Activated CD8-positive, alpha-beta memory T cell treated with anti-CD3 and anti-CD28 coated beads, Interleukin-2, amount 10 ng/mL, durations not matched to agents 7 days and 5 days (primary cell): ENCODE measurements at places on chromosomes 4 and X.

DNA sequence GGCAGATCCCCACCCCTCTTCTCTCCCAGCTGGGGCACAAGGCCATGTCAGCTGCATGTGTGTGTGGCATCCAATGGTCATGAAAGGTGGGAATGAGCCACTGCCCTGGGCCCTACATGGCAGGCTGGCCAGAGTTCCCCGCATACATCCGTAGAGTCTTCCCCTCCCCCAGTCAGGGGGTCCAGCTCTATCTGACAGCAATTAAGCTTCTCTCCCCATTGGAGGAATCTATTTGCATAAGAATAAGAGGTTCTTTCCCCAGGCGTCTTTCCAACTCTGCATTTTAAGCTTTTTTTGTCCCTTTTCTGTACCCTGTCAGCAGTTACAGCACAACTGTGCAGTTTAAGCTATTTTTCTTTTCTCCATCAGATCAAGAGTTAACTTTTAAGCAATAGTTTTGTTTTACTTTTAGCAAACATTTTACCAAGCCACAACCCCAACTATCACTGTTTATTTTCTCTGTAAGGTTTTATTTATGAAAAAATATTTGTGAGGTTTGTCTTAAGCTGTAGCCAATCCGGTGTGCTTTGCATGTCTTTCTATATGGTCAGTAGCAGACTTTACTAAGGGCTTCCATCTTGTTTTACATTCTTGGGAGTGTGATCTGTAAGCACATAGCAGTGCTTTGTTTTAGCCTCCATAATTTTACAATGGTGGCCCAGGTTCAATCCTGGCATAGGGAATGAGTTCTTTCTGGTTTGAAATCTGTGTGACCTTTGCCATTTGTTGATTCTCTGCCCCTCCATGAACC is 28.7 kb downstream of the NLRP2B start:
- no peak overlapping the region for H3K4me3 ChIP-seq
- DNase-seq, result no peak
- no peak overlapping the region for H3K27ac ChIP-seq
- no peaks in the 10 kb centered on the region for H3K4me1 ChIP-seq
- no peaks in the 10 kb centered on the region for H3K27me3 ChIP-seq
- H3K36me3 ChIP-seq, result no peaks in the 10 kb centered on the region

- H3K4me3 ChIP-seq, result no peak overlapping the region
- no peak overlapping the region for H3K27ac ChIP-seq
- DNase-seq, result no peak
- no peaks in the 10 kb centered on the region for H3K36me3 ChIP-seq
These were observed 41.4 kb upstream of the RASSF6 start for GRCh38 chr4:73661646-73662119.

- no peak for DNase-seq
- H3K4me1 ChIP-seq, result peaks cover 2% of the 10 kb centered on the region
- H3K27me3 ChIP-seq, result no peaks in the 10 kb centered on the region
- H3K27ac ChIP-seq, result no peak overlapping the region
These were observed 3.3 kb upstream of the SUPT20HL1 start for GRCh38 chrX:24357106-24357505.

- H3K4me3 ChIP-seq, result no peak overlapping the region
- H3K4me1 ChIP-seq, result no peaks in the 10 kb centered on the region
- no peak overlapping the region for H3K27ac ChIP-seq
- no peaks in the 10 kb centered on the region for H3K27me3 ChIP-seq
These were observed 50.6 kb upstream of the TENM3 start for GRCh38 chr4:182192511-182193181.

DNA sequence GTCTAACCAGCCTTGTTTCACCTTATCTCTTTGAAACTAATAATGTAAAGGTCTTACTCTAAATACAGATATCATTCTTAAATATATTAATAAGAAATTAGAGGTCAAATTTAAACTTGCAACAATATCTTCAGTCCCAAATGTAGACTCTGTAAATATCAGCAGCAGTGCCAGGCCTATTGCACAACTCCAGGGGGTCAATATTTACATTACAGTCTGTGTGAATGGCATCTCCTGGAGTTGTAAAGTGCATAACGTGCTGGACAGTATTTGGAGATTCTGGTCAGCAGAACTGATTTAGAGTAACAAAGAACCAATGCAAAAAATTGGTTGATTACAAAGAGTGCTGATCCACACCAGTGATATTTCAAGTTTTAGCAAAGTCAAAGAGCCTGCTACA is 1225.9 kb downstream of the PCDH19 start:
- DNase-seq, result no peak
- no peak overlapping the region for H3K27ac ChIP-seq
- no peaks in the 10 kb centered on the region for H3K27me3 ChIP-seq
- no peaks in the 10 kb centered on the region for H3K4me1 ChIP-seq
- no peak overlapping the region for H3K4me3 ChIP-seq

DNA sequence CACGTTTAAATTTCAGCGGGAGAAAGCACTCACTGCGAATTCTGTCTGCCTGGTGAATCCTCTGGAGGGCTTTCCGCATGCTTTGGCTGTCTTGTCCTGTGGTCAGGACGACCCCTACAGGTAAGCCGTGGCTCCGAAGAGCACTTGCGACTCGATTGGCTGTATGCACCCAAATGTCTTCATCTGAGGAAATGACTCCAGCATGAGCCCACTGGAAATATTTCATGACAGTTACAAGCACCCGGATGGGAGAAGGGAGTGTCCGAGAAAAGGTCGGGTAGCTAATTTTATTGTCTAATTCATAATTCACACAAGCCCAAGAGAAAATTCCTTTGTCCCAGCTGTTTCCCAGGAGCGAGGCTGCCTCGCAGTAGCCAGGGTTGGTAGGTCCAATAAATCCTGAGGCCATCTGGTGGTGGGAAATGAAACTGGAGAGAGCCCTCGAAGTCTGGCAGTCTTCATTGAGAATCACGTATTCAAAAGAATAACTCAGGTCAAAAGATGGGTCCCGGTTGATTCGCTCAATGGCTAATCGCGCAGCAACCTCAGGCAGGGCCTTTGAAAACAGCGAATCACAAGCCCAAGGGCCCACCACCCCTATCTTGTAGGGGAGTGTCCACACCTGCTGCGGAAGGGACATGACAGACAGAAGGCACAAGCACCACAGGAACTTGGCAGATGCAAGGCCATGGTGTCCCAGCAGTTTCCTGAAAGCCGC is 6.6 kb downstream of the GUCY2F start:
- DNase-seq, result no peak
- H3K4me3 ChIP-seq, result no peak overlapping the region
- H3K27ac ChIP-seq, result no peak overlapping the region
- H3K4me1 ChIP-seq, result peaks cover 4% of the 10 kb centered on the region
- H3K36me3 ChIP-seq, result no peaks in the 10 kb centered on the region

DNA sequence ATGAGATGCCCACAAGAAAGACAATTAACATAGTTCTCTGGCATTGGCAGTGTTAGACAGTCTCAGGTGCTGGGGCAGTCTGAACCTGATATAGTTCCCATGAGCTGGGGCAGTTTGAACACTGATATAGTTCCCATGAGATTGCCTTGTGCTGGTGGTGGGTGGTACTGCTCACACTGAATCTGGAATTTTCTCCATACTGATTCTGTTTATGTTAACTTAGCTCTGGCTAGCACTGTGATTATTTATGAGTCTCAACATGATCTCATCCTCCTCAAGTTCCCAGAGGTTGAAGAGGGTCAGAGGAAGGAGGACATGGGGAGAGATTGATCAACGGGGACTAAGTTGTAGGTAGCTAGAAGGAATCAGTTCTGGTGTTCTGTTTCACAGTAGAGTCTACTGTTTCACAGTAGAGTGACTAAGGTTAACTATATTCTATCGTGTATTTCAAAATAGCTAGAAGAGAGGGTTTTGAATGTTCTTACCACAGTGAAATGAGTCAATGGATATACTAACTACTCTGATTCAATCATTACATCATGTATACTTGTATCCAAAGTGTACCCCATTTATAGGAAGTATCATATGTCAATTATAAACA is 379.9 kb downstream of the ADAM29 start:
- DNase-seq, result no peak
- no peak overlapping the region for H3K4me3 ChIP-seq
- no peaks in the 10 kb centered on the region for H3K4me1 ChIP-seq
- H3K27ac ChIP-seq, result no peak overlapping the region
- no peaks in the 10 kb centered on the region for H3K36me3 ChIP-seq
- no peaks in the 10 kb centered on the region for H3K27me3 ChIP-seq

DNA sequence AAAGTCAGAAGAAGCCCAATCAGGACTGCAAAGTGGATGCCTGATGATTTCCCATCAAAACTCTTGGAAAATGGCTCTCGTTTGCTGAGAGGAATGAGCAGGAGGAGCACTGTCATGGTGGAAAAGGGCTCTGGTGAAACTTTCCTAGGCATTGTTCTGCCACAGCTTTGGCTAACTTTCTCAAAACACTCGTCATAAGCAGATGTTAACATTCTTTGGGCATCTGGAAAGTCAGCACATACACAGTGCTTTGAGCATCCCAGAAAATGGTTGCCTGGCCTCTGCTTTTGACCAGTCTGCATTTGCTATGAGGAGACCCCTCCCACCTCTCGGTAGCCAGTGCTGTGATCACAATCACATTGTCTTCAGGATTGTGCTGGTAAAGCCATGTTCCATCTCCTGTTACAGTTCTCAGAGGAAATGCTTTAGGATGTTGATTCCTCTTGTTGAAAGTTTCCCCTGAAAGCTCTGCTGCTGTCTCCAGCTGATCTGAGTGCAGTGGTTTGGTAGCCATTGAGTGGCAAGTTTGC is 25.2 kb upstream of the TBC1D14 start:
- no peak for DNase-seq
- no peak overlapping the region for H3K4me3 ChIP-seq
- H3K4me1 ChIP-seq, result peaks cover 5% of the 10 kb centered on the region

DNA sequence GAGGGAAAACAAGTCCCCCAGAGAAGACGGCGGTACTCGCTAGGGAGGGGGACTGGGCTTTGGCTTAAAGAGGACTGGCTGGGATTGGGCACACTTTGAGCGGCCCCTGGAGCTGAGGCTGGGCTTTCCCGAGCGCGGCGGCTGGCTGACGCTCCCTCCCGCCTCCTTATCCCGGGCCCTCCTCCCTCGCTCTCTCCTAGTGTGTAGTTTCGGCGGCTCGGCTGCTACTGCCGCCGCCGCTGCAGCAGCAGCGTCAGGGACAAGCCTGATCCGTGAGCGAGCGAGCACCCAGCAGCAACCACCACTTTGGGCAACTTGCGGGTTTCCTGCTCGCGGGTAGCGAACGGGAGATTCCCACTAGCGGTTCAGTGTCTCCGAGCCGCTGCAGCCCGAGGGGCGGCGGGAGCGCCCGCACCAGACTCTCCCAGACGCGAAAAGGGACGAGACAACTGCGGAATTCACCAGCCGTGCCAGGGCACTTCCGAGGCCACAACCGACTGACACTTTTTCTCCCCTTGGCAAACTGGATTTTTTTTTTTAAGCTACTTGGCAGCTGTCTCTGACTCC is 632 bp upstream of the PCDH7 start:
- no peak for DNase-seq
- peaks cover 7% of the 10 kb centered on the region for H3K36me3 ChIP-seq
- H3K27me3 ChIP-seq, result peaks cover 68% of the 10 kb centered on the region

DNA sequence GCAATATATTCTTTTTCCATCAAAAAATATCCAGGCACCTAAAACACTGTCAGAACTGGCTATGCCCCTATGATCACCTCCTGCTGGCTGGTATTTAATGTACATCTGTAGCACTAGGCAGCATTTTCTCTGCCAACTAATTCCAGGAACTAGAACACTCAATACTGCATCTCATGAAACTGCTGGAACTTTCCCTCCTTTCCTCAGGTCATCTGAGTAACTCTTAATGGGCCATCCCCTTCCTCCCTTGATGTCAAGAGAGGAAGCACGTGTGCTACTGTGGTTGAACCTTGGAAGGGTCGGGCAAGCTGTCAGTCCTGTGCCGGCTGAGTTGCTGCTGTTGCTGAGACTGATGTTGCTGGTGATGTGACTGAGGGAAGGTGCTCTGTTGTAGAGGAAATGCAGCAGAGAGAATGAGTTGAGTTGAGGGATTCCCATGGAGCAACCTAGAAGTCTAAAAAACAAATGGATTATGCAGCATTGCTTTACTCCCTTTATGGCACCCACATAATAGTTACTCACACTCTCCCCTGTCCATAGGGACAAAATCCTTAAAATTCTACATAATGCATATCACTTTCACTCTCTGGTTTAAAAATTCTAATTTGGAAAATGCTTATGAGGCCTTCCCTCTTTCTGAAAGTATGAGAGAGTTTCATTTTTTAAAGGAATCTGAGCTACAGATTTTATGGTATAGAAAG is 39.5 kb downstream of the TMEM165 start:
- peak; percentile 58 for DNase-seq
- no peak overlapping the region for H3K4me3 ChIP-seq
- peaks cover 35% of the 10 kb centered on the region for H3K36me3 ChIP-seq
- H3K27ac ChIP-seq, result no peak overlapping the region
- H3K27me3 ChIP-seq, result no peaks in the 10 kb centered on the region

DNA sequence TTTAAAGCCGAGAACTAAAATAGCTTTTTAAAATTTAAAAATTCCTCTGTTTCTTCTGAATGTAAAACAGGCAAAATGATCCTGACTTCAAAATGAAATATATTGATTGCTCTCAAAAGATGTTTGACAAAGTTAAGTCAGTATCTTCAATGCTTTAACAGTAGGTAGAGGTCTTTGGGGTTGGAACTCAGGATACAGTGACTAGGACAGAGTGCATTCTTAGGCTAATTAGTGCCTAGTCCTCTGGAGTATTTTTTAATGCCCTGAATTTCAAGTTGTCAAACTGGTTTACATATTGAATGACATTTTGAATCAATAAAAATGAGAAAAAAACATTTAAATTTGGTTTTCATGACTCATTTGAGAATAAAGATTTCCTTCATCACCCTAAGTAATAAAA is 877.3 kb downstream of the ADGRL3 start:
- no peak overlapping the region for H3K4me3 ChIP-seq
- H3K36me3 ChIP-seq, result no peaks in the 10 kb centered on the region
- DNase-seq, result no peak
- H3K27ac ChIP-seq, result no peak overlapping the region
- no peaks in the 10 kb centered on the region for H3K27me3 ChIP-seq

GRCh38 chrX:136906921-136907510 is 26.5 kb upstream of the RBMX start:
- no peak overlapping the region for H3K27ac ChIP-seq
- H3K27me3 ChIP-seq, result no peaks in the 10 kb centered on the region
- DNase-seq, result no peak
- no peaks in the 10 kb centered on the region for H3K36me3 ChIP-seq
- no peak overlapping the region for H3K4me3 ChIP-seq
